Activated effector memory CD4-positive, alpha-beta T cell treated with anti-CD3 and anti-CD28 coated beads, Interleukin-2, amount 50 U/mL, for 16 hours (primary cell): ENCODE measurements at places on chromosomes 1 and 21.

- DNase-seq: no peak
These were observed 110.3 kb upstream of the WNT4 start for GRCh38 chr1:22253012-22253790.

GRCh38 chr1:14141656-14142055, 441.7 kb downstream of the PRDM2 start:
- no peak for DNase-seq

DNA sequence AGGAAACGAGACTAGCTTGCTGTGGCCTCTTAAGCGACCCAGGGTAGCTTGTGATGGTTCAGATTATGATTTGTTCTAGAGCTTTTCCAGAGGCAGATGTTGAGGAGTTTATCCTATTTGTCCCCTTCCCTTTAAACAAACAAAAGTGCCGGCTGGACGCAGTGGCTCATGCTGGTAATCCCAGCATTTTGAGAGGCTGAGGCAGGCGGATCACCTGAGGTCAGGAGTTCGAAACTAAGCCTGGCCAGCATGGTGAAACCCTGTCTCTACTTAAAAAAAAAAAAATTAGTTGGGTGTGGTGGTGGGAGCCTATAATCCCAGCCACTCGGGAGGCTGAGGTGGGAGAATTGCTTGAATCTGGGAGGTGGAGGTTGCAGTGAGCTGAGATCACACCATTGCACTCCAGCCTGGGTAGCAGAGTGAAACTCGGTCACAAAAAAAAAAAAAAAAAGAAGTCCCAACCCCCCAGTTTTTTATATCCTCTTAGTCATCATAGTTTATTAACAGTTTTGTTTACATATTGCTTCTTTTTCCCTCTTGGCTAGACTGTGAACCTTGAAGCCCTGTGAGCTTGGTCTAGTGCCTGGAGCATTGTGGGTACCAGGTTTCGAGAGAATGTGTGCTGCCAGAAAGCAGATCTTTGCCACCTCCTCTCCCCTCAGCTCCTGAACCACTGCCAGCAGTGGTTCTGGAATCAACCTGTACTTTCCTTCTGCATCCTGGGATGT, 29.8 kb downstream of the MAPKAPK2 start:
- DNase-seq: peak; percentile 63

GRCh38 chr1:1540090-1540817, at the start of gene TMEM240:
TSS of gene TMEM240 (minus strand) at chr1:1540624. CDS start at chr1:1540346, 278 bp downstream.
- DNase-seq: peak; percentile 78

DNA sequence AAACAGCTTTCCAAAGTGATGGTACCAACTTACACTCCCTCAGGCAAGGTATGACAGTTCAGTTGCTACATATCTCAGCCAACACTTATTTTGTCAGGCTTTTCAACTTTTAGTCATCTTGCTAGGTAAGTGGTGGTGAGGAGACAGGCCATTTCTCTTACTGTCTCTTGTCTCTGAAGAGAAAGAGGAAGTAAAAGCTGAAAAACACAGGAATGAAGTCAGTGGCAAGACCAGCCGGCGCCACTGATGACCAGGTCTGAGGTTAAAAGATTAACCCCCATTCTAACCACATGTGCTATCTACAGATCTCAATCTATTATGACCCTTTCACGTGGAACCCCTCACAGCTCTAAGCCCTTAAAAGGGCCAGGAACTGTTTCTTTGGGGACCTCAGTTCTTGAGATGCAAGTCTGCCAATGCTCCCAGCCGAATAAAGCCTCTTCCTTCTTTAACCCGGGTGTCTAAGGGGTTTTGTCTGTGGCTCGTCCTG, 4.2 kb downstream of the ADCY10 start:
- no peak for DNase-seq

- DNase-seq: no peak
These were observed 197.2 kb downstream of the HLX start for GRCh38 chr1:221076391-221076811.

GRCh38 chr1:41776891-41777441, 141.8 kb downstream of the HIVEP3 start:
- DNase-seq: no peak
